Left ventricle myocardium superior (tissue), 1 donor: ENCODE measurements at places on chromosomes 16 and 17. TPM values are rescaled to one million over a fixed set of nuclear protein-coding genes. Genes with fewer than 3 reads are reported as not detected.

Gene GPR142
- 0.15 TPM for total RNA-seq

Gene MMP25
- 2.8 TPM for total RNA-seq

Gene CBLN1
- 1.0 TPM for total RNA-seq

Gene CPHXL2
- total RNA-seq: not detected

Gene COG4
- 48.7 TPM for total RNA-seq

Gene CDT1
- total RNA-seq: 0.97 TPM

DNA sequence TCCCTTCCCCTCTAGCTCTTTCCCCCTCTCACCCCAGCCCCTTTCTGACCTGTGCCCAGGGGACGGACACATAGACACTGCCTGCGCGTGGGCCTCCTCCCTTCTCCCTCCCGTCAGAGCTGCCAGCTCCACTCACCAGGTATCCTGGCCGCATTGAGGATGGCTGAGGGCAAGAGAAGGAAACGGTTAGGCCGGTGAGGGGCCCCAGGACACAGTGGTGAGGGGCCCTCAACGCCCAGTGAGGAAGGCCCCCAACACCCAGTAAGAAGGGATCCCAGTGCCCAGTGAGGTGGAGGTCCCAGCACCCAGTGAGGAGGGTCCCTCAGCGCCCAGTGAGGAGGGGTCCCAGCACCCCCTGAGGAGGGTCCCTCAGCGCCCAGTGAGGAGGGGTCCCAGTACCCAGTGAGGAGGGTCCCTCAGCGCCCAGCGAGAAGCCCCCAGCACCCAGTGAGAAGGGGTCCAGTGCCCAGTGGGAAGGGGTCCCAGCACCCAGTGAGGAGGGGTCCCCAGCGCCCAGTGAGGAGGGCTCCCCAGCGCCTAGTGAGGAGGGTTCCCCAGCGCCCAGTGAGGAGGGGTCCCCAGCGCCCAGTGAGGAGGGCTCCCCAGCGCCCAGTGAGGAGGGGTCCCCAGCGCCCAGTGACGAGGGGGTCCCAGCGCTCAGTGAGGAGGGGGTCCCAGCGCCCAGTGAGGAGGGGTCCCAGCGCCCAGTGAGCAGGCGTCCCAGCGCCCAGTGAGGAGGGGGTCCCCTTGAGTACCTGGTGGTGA, 1.1 kb downstream of the PRSS22 start:
- no peak for DNase-seq

- no peak for DNase-seq
Measured at GRCh38 chr17:70608193-70608592, 438.9 kb downstream of the KCNJ2 start.

GRCh38 chr16:87203060-87203656, 114.0 kb downstream of the C16orf95 start:
- peak; percentile 78 for DNase-seq

DNA sequence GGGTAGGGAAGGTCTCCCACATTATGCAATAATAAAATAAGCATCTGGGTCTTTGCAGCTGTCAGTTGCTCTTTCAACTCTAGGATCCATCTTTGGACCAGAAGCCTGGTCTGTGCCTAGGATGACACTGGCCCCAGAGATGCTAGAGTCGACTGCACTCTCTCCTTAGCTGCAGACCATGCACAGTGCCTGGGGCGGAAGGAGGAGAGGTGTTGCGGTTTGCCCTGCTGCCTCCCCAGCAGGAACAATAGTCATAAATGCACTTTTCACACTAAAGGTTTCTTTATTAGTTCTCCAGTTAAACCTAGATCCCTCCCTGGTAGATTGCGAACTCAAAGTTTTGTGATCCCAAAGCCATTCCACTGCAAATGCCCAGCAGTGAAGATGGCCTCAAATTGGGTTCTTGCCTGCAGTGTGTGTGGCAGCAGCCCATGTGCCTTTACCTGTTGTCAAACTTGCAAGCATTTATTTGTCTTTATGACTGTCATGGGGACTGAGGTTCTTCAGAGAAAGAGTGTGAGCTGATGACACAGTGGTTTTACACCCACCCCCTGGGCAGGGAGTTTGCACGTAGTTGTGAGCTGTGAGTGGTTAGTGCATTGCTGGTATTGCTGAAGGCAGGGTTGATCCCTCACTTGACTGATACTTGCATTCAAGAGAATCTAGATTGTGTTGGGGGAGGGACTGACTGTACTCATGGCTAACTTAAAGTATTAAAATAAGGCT, 10.3 kb downstream of the ATXN1L start:
- DNase-seq: no peak

DNA sequence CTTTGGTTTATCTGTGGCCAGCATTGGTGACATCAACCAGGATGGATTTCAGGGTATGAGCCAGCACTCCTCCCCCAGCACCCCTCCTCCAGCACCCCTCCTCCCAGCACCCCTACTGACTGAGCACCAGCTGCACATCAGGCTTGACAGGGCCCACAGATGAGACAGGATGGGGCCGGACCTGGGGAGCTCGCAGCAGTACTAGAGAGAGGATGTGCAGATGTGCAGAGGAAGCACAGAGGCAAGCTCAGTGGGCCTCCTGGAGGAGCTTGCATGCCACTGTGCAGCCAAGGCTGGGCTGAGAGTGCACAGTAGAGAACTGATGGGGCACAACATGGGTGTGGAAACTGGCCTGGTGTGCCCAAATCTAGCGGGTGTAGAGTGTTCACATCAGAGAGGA, 16.2 kb downstream of the ITGA3 start:
- no peak for DNase-seq

GRCh38 chr17:32615326-32615725, 128.5 kb downstream of the CDK5R1 start:
- no peak for DNase-seq

DNA sequence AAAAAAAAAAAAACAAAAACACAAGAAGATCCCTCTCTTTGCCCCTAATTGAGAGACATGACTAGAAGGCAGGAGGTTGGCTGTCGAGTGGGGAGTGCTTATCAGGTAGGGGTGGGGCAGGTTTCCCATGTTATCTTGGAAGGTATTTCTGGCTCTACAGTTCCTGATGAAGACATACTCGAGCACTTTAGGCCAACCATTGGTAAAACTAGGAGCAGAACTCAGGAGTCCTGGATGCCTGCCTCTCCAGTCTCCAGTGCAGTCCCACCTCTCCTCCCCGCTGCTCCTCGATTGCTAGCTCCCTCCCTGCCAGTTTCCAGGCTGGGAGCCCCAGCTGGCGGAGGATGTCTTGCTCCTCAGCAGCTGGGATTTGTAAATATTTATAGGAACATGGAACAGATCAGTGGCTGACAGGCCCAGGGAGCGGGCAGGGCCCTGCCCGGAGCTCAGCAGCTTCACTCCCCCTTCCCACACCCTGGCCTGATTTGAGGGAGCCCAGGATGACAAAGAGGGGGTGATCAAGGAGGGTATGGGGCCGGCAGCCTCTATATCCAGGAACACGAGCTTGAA, 11.4 kb upstream of the C1QL1 start:
- peak; percentile 53 for DNase-seq

DNA sequence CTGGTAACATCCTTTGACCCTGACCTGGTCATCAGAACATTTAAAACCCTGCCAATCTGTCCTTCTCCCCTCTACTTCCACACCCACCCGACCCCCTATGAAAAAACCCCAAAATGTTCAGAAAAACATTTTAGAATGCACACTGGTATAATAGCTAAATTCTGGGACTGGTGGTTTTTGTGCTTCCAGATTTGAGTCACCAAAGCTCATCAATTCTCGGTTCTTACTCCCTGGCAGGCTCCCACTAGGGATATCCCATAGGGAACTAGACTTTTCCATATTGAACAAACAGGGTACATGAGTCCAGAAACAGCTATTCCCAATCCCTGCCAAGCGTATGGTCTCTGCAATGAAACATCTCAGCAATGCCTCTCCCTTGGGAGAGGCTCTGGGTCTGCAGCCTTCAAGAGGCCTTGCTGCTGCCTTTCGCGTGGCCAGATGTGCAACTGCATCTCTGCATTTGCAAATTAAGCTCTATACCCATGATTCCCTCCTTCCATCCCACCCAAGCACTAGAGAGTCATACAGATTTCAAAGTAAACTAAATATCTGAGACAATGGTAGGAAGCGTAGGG, 67.7 kb downstream of the SMG6 start:
- DNase-seq: peak; percentile 65

- DNase-seq: no peak
Measured at GRCh38 chr17:11719856-11720255, 121.6 kb downstream of the DNAH9 start.

GRCh38 chr17:10843811-10844210, 5.9 kb upstream of the PIRT start:
- no peak for DNase-seq

DNA sequence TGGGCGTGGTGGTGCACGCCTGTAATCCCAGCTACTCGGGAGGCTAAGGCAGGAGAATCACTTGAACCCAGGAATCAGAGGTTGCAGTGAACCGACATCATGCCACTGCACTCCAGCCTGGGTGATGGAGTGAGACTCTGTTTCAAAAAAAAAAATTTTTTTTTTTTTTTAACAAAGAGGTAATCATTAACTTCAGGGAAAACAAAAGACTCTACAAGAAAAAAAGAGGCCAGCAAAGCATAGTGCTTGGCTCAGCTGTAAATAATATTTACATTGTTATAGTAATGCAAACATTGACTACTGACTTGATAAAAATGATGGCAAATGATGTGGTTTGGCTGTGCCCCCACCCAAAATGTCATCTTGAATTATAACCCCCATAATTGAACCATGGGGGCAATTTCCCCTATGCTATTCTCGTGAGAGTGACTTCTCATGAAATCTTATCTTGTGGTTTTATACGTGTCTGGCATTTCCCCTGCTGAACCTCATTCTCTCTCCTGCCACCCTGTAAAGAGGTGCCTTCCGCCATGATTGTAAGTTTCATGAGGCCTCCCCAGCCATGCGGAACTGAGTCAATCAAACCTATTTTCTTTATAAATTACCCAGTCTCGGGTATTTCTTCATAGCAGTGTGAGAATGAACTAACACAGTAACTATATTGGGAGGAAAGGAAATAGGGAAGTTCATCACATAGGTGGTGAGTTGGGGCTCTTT, 12.7 kb upstream of the SSTR2 start:
- DNase-seq: no peak

- DNase-seq: no peak
Measured at GRCh38 chr16:5845046-5845445, 747.5 kb upstream of the EEF2KMT start.

DNA sequence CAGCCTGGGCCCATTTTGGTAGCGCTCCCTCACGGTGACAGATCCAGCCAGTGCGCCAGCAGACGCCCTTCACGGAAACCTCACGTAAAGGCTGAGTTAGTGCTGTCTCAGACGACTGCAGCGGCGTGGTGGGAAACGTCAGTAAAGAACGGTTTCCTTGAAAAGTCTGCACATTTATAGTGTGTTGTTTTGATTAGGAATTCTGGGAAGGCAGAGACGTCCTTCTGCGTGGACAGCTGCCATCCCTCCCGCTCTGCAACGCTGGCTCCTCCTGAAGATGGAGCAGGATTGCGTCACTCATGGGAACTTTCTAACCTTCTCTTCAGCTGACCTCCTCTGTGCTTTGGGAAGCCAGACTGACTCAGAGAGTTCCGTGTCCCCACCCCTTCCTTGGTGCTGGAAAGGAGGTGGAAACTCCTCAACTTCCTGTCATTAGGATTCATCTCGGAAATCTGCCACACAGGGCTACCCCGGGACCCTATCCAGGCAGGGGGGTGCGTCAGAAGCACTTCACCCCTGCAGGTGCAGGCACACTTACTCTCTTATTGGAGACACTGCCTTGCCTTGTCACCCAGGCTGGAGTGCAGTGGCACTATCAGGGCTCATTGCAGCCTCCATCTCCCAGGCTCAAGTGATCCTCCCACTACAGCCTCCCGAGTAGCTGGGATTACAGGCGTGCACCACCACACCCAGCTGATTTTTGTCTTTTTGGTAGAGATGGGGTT, 24.3 kb upstream of the CRISPLD2 start:
- DNase-seq: peak; percentile 83
